ENCODE measurements at places on chromosomes 11 and 22.

- no peak for DNase-seq
Measured at GRCh38 chr22:46727813-46728364, 10.2 kb downstream of the CERK start.

DNA sequence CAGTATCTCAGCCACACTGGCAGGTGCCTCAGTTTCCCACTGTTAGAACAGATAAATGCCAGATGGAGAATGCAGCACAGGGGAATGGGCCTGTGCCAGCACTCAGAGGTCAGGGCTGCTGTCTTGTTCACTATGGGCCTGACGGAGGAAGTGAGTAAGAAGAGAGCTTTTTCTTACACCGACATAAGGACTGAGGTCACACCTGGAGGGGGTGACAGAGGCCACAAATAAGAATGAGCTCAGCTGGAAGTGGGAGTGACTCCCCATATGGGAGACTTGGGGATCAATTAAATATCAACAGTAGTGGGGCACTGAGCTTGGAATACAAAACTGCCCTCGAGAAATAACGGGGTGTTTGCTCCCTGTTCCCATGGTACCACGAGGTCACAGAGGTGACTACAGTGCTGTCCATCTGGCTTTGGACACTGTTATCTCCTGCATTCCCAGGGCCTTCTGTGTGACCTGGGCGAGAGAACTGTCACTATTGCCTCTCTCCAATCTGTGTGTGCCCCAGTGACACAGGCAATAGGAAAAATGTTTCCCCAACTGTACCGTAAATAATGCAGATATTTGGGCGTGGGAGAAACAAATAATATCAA, 94.1 kb upstream of the NNMT start:
- no peak for DNase-seq

DNA sequence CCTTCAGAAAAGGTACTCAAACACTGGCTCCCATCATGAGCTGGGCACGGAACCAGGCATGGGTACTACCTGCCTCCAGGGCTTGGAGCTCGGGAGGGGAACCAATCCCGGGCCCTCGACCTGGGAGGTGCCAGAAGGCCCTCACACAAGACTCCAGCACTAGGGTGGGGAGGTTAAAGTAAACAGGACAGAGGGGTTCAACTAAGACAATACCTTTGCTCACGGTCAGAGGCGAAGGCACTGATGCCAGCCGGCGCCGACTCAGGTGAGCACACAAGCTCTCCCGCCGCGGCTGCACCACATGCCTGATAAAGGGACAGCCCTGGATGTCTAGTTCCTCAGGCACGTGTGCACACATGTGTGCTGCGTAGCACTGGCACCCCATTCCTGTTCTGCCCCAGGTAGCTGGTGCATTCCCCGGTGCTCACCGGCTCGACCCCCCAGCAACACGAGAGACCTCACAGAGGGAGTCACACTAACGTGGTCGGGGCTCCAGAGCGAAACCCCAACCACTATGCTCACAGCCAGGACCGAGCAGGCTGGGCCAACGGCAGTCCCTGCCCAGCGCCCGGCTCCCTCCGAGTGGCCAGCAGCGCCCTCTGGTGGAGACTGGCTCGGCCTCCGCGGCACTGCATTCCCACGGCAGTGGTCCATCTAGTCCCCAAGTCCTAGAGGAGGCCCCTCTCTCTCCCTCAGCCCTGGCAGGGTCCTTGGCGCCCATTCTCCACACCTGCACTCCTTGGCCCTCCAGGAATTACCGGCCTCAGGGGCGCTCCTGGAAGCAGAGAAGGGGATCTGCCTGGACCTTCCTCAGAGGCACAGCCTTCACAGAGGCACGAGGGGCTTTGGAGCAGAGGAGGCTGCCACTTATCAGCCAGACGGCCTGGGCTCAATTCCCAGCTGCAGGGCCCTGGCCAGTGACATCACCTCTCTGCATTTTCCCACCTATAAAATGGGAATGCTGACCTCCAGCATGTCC, 28.8 kb upstream of the MOB2 start:
- DNase-seq: peak; percentile 70

DNA sequence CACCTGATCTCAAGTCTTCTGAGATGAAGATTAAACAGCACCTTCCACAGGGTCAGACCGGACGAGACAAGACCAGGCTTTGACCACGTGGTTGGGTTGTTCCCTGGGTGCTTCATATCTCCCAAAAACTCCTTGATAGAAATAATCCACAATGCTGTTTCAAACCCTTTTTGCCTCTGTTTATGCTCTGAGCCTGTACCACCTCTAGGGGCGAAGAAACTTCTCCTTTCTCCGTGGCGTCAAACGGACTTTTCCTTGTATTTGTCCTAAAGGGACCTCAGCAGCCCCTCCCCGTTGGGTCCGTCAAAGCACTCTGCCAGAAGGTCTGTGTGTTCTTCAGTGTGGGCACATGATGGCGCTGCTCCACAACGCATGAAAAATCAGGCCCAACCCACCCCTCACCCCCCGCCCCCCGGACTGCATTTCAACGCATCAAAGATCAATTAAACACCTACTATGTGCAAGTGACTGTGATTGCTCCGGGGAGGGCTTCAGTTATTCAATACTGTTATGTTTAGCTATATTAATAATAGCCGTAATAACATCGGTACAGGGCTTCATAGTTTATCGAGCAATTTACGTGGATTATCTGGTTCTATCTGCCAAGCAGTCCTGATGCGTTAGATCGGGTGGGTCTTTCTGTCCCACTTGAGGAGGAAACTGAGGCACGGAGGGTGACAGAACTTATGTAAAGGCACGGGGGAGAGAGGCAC, 17.3 kb upstream of the EIF3D start:
- peak; percentile 14 for DNase-seq

DNA sequence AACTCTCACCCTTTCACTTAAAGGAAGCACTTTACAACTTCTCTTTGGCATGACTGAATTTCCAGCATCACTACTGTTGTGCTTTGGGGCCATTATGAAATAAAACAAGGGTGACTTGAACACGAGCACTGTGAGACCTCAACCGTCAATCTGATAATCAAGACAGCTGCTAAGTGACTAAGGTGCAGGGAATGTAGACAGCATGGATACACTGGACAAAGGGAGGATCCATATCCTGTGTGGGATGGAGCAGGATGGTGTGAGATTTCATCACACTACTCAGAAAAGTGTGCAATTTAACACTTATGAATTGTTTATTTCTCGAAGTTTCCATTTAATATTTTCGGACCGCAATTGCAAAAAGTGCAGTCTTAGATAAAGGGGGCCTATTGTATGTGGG, 16.1 kb upstream of the EXPH5 start:
- no peak for DNase-seq

DNA sequence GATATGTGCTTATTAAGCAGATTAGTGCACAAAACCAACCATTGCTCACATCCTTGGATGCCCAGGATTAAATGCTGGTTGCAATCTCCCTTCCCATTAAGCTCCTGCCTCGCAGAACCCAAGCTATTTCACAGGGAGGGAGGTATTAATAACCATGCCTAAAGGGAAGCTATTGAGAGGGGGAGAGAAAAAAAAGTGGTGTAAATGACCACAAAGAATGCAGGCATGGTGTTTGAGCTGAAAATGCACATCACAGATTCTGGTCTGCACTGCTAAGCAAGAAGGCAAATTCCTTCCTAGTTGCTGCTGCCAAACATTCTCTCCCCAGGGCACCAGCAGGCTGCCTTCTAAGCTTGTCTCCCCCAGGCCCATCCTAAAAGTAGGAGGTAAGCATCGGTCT, 92.0 kb upstream of the ISX start:
- no peak for DNase-seq

- DNase-seq: no peak
Measured at GRCh38 chr22:43985532-43985931, 30.3 kb downstream of the SAMM50 start.

- DNase-seq: no peak
Measured at GRCh38 chr11:115104851-115105453, 399.3 kb downstream of the CADM1 start.

DNA sequence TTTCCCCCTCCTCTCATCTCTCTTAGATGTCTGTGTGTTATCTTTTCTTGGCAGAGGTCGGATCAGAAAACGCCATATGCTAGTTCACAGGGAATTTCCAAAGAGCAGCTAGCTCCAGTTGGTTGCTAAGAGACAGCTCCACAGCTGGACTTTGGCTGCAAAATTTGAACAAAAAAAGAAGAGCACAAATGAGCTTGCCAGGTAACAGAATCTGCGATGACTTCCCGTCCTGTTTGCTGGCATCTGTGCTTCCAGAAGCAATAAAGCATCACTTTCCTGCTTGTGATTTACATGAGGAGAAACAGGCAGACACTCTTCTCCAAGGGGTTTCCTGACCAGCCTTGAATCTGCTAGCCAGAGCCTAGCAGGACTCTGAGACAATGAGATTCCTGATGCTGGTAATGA, 596.0 kb upstream of the B3GAT1 start:
- DNase-seq: no peak

- no peak for DNase-seq
Measured at GRCh38 chr11:62449451-62449851, 30.6 kb downstream of the SCGB1A1 start.

GRCh38 chr11:9827708-9828107, 163.8 kb downstream of the SWAP70 start:
- no peak for DNase-seq
